Stimulated activated CD4-positive, alpha-beta T cell treated with anti-CD3 and anti-CD28 coated beads, TNF-alpha, amount 100 ng/mL, for 48 hours (primary cell): ENCODE measurements at places on chromosomes 1 and 21.

DNA sequence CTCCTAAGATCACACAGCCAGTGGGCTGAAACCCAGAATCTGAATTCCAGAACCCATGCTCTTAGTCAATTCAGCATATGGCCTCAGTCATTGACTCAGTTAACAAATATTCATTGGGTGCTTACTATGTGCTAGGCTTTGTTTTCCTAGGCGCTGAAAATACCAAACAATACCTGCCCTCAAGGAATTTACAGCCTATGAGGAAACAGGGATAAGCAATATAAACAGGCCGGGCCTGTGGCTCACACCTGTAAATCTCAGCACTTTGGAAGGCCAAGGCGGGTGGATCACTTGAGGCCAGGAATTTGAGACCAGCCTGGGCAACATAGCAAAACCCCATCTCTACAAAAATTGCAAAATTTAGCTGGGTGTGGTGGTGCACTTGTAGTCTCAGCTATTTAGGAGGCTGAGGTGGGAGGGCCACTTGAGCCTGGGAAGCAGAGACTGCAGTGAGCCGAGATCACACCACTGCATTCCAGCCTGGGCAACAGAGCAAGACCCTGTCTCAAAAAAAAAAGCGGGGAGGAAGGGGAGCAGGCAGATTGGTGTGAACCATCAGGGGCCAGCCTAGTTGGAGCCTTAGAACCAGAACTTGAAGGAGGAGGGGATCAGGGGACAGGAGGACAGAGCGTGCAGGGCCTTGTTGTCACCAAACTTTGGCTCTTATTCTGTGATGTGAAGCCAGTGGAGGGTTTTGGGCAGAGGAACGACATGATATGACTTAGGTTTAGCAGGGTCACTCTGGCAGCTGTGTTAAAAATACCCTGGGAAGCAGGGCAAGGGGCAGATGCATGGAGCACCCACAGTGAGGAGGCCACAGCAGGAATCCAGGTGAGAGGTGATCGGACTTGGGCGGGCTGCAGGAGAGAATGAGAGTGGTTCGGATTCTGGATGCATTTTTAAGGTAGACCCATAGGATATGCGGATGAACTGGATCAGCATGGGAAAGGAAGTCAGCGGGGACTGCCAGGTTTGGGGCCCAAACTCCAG is 5.8 kb downstream of the TINAGL1 start:
- DNase-seq, result no peak

GRCh38 chr1:6012529-6013318 is 20.5 kb upstream of the NPHP4 start:
- no peak for DNase-seq

GRCh38 chr21:42878678-42878992 is 704 bp downstream of the WDR4 start:
- no peak for DNase-seq

GRCh38 chr1:88169139-88169538 is 514.9 kb upstream of the PKN2 start:
- DNase-seq, result no peak

- DNase-seq, result no peak
These were observed 50.8 kb upstream of the EDN2 start for GRCh38 chr1:41535276-41535675.

DNA sequence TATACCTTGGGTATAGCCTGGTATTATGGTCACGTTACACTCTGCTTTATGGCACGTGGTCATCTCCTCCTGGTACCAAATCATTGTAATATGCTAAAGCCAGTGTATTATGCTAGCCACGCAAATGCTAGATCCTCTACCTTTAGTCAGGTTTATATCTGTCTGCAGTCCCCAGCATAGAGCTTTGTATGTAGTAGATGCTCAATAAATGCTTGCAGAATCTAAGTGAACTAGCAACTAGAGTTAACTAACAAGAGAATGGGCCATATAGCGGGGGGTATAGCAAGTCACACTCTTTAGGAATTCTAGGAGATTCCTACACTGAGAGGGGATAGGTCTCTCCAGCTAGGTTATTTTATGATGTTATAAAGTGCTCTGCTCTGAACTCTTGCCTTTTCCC is 3.0 kb downstream of the MOV10 start:
- no peak for DNase-seq

DNA sequence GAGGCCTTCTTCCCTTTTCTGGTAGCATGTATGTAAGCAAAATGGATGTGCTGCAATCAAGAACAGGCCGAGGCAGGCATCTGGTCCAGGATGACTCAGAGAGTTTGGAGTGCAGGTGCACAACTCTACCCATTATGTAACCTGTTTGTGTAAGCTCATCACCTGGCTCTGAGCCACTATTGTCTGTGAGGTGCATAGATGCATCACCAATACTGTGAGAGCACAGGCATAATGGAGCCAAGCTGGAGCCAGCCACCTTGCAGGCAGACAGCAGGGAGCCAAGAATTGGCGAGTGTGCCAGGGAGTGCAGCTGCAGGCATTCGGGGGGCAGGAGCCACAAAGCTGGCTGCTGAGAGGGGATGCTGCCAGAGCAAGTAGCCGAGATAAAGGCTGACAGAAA is 549.9 kb upstream of the RGS18 start:
- no peak for DNase-seq

GRCh38 chr1:95119273-95119672 is 2.1 kb downstream of the TLCD4 start:
- DNase-seq, result no peak

- no peak for DNase-seq
These were observed 86.5 kb downstream of the LACTBL1 start for GRCh38 chr1:22886211-22886610.

GRCh38 chr1:182603646-182604174 is 479 bp downstream of the RGS16 start:
- no peak for DNase-seq

GRCh38 chr21:24255591-24255990 is 1351.7 kb downstream of the MRPL39 start:
- no peak for DNase-seq

GRCh38 chr1:95002540-95003432 is 70.0 kb downstream of the ALG14 start:
- no peak for DNase-seq

- no peak for DNase-seq
These were observed 86.1 kb downstream of the TTLL7 start for GRCh38 chr1:83912876-83913275.

DNA sequence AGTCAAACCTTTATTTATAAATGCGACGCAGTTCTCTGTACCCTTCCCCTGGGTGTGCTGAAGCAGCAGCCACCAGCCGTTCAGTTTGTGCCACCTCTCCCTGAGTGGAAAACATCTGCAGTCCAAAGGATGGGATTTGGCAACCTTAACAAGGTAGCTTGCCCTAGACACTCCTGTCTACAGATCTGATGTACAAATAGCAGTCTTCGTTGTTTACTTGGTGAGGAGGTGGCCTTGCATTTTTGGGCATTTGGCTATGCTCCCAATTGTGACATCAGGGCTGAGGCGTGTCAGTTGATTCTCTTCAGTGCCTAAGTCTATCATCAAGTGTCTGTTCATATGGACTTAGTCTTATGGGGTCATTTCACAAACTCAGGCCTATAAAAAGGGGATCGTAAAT is 59.8 kb downstream of the KDM1A start:
- DNase-seq, result no peak

DNA sequence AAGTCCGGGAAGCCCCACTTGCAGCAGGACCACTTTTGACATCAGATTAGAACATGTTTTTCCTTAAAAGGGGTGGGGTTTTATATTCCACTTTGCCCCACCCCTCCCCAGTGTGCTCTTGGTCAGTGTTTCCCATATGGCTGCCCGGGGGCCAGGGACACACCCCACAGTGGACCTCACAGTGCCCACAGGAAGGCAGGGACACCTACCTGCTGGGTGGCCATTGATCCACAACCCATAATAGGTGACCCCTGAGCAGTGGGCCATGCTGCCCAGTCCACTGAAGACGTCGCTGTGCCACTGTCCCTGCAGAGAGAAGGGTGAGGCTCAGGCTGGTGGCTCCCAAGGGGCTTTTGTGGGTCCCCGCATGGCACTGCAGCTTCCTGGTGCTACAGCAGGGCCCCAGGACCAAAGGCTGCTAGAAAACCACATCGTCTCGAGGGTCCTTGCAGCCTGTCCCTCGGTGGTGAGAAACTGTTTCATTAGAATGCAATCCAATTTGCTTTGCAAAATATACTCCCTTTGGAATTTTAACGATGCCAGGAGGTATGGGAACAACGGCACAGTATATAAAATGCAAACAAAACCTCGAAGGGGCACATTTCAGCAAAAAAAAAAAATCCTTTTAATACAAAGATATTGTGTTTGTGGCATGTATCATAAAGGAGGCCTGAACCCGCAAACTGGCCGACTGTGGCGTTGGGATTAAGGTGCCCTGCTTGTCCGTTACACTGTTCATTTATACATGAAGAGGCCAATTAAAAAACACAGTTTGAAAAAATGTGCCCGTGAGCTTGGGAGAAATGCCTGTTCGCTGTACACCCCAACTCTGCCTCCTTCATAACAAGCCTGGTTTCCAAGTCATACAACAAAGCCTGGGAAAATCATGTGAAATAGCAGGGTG is 16.9 kb downstream of the MORN1 start:
- no peak for DNase-seq

DNA sequence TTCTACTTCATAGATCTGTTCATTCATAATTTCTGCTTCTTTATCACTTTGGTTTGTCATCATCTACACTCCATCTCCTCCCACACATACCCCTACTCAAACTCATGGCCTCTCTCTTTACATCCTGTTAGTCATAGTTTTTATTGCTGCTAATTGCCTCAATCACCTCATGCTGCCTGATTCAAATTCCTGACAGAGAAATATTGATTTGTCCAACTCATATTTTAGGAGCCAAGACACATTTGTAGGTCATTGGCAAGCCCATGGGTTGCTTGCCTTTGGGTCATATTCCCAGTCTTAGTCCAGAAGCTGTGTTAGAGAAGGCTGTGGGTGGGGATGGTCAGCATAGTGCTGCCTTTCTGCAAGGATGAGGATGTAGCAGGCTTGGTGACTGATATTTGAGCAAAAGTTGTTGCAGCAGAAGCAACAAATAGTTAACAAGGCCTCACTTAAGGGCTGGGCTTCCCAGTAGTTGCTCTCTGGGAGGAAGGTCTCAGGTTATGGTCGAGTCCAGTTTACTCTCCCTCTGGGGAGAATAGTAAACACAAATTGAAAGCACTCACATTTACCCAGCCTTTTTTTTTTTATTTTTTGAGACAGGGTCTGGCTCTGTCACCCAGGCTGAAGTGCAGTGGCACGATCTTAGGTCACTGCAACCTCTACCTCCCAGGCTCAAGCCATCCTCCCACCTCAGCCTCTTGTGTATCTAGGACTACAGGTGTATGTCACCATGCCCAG is 22.4 kb upstream of the EPS15 start:
- no peak for DNase-seq

DNA sequence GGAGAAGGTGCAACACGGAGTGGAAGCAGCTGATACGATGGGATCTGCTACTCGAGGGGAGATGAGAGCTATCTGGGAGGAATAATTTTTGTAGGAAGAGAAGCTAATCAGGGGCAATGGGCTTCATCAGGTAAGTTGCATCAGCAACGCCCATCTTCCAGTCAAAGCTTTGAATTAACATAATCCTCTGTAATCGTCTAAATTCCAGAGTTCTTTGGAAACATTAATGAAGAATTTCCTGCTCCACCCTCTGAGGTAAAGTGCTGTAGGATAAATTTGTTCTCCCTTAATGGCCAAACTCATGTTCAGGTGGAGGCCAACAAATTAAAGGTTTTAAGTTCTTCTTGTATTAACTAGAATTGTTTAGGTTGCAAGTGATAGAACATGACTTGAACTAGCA is 94.0 kb upstream of the KAZN start:
- no peak for DNase-seq

- DNase-seq, result no peak
These were observed 151.2 kb downstream of the OMA1 start for GRCh38 chr1:58395355-58395754.

DNA sequence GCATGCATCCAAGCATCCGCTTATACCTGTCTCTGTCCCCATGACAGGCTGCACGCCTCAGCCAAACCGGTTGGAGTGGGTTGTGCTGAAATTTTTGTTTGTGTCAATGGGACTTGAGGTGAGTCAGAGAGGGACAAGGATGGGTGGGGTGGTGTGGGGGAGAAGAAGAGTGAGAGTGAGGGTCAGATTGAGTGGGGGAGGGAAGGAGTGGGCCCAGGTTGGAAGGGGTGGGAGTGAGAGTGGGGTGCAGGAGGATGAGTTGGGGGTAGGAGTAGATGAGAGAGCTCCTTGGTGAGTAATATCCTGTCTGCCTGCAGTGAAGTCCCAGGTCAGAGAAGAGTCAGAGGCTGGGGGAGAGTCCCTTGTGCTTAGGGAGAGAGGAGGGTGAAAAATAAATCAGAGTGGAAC is 3.3 kb upstream of the NECTIN4 start:
- DNase-seq, result no peak

GRCh38 chr1:151259351-151259750 is 4.8 kb downstream of the PSMD4 start:
- no peak for DNase-seq

- no peak for DNase-seq
These were observed 5.5 kb downstream of the KIF26B start for GRCh38 chr1:245160288-245160687.

GRCh38 chr1:10860218-10860617 is 63.8 kb upstream of the CASZ1 start:
- no peak for DNase-seq

GRCh38 chr1:201634261-201634660 is 95.3 kb downstream of the NAV1 start:
- DNase-seq, result no peak

GRCh38 chr1:113846391-113847035 is 25.0 kb downstream of the PTPN22 start:
- DNase-seq, result no peak

DNA sequence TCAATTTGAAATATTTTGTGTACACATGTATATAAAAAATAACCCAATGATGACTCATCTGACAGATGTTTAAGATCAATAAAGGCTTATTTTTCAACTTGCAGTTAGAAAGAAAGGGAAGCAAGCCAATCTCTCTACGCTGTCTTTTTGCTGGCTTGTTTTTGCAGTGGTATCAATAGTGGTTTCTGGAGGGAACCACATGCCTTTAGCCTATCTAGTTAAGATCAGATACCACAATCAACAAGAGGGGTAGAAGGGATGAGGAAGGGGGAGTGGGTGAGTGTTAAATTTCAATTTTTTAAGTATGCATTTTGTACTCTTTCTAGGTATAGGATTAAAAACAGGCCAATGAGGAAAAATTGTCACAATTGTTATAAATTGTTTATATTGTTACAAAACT is 276.2 kb downstream of the KCNH1 start:
- DNase-seq, result no peak

DNA sequence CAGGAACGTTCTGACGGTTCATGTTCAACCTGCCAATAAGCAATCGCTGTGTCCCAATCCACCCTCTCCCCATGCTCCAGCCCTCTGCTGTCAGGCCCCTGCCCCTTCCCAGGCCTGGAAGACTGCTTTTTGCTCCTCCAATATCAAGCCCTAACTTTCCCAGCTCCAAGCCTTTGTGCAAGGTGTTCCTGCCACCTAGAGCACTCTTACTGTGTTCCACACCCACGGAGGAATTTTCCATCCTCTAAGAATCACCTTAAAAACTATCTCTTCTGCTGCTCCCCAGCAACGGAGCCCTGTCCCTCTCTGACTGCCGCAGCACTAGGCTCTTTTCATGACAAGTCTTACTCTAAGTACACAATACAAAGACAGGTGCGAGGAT is 657.9 kb downstream of the AJAP1 start:
- DNase-seq, result no peak
